ENCODE measurements at places on chromosomes 2 and 18.

GRCh38 chr18:75782204-75782603 lies 354.7 kb upstream of the SMIM21 start:
- DNase-seq, result no peak

- DNase-seq, result no peak
Observed at GRCh38 chr2:151388011-151388410, 21.7 kb upstream of the RIF1 start.

DNA sequence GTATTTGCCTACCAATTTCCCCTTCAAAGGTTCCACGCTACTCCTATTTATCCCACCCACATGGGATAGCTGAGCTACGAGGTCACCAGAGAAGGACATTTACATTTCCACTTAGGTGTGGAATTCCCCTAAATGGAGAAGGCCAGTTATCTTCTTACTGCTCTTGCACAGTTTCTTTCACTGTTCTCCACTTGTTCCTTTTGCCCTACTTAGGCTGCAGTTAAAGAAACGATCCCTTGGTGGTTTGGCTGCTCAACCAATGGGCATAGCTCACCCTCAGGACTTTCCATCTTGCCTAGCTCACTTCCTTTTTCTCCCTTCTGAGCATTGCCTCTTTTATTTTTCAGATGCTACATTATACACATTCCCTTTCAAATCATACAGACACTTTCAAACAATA lies 11.2 kb upstream of the NABP1 start:
- DNase-seq, result no peak

DNA sequence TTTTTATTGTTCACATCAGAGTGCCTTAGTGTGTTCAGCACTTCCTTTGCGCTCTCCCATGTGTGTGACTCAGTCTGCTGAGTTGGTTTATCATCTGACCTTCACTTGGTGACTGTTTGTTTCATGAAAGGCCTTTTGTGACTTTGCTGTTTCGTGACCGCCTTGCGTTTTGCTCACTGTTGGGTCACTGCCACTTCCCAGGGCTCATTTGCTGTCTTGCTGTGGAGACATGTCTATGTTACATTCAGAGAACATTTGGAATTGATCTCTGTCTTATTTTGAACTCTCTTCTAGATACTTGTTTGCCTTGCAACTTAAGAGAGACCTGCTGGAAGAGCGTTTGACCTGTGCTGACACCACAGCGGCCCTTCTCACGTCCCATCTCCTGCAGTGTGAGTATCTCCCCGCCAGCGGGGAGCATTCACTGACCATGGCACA lies 54.7 kb downstream of the FARP2 start:
- DNase-seq, result no peak

- no peak for DNase-seq
Observed at GRCh38 chr2:67124531-67124930, 272.6 kb upstream of the ETAA1 start.

DNA sequence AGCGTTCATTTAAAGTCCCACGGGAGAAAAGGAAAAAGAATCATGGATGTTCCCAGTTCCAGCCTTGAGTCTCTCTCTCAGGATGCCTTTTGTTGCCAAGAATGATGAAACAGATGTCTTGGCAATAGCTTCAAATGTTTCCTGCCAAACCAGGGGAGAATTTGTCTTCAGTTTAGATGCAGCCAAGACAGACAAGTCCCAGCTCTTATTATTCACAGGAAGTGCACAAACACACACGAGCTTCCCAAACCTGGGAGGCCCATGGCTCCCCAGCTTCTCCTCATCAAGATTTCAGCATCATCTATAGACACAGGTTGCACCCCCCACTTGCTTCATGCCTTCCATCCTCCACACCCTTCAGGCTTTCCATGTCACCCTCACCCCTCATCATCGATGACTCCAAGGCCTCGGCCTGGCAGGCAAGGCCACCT lies 45.9 kb downstream of the HS1BP3 start:
- DNase-seq, result no peak

DNA sequence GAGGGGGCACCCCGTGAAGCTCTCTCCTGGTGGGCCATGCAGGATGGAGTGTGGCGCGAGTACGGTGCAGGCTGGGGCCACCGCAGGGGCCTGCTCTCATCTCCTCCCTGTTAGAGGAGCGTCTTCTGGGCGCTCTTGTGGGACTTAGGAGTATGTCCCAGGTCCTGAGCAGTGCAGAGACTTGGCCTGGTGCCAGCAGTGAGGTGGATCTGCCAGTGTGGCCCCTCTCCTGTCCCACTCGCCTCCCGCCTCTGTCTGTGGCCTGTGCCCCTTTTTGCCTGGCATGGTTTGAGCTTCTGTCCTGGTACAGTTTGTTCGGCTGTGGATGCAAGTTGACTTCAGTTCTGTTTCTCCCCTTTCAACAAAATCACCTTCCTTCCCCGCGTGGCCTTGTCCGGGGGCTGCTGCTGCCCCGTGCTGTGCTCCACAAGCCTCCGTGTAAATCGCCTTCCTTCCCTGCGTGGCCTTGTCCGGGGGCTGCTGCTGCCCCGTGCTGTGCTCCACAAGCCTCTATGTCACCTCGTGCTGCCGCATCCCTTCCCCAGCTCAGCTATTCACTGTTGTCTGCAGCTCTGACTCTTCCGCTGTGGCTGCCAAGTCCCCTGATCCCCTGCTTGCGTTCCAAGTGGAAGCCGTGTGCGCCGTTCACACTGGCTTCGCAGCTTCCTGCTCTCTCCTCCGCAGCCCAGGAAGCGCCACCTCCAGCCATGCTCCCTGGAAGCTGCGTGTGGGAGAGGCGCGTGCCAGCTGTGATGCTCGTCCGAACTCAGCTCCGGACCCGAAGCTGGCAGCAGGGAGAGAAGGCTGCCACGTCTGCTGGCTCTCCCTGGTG lies 13.7 kb downstream of the LDLRAD4 start:
- no peak for DNase-seq

DNA sequence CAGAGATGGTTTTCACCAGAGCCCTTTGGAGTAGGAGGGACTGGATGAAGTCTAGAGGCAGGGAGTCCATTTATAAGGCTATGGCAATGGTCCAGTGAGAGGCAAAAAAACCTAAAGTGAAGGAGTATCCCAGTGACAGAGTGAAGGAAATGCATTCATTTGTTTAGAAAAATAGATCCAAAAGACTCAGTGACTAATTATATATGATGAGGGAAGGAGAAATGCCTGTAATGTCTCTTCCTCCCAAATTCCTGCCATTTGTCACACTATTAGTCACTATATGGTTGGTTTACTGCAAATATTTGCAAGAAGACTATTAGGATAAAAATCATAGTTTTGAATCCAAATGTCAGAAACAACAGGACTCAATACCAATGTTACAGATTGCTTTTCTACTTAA lies 104.2 kb downstream of the ZNF521 start:
- no peak for DNase-seq

DNA sequence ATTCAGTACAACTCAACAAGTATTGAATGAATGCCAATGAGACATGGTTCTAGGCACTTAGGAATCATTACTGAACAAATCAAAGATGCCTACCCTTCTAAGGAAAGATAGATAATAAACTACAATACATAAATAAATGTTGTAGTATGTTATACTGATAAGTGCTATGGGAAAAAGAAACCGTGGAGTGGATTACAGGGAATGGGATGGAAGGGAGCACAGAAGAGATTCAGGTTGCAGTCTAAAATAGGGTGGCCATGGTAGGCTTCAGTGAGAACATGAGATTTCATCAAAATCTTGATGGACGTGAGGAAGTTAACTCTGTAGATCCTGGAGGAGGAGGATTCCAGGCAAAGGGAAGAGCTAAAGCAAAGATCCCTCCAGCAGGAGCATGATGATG lies 17.9 kb upstream of the CREB1 start:
- no peak for DNase-seq

DNA sequence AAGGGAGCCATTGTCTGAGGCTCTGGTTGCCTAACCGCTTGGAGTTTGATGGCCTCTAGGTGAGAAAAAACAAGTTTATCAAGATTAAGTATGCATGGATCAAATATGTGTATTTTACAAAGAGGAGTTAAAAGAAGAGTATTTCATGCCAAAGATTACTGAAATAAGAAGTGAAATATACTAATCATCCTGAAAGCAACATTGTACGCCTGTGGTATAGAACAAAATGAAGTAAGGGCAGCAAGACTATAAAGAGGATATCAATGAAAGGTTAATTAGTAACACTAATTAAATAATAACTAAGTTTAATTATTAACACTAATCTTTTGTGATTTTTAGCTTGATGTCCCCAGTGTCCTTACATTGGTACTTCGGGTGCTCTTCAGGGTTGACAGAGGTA lies 276.7 kb downstream of the CALCRL start:
- DNase-seq, result no peak

GRCh38 chr2:162153608-162154224 lies 1.7 kb upstream of the GCG start:
- DNase-seq, result peak; percentile 33

GRCh38 chr18:28175930-28176697 lies 816 bp downstream of the CDH2 start:
- DNase-seq, result no peak

DNA sequence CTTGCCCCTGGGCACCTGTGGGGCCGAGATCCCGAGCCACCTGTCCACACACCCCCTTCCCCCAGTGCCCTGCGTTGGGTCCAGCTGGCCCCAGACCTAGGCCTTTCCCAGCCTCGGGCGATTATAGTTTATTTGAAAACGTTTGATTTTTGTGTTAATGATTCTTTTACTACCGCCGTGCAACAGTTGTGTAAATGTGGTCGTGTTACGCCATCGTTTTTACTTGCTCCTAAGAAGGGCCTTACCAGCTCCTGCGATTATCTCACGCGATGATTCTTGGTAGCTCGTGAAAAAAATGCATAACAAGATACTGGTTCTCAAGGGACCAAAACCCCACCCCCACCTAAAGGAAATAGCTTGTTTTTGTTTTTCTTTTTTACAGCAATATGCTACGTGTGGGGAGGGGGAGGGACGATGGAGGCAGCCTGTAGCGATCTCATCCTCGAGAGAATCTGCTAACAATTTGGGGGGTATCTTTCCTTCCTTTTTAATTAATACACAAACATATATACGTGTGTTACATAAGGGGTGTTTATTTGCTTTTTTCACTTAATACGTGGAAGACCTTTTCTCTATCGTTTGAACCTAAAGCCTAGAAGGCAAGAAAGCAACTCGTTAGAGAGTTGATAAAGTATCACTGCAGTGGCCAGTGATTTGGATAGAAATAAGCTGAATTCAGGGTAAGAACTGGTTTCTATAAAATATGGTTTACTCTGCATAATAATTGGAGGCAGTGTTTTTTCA lies 1.0 kb downstream of the ZDBF2 start:
- DNase-seq, result peak; percentile 34

GRCh38 chr2:42105330-42106256 lies 57.8 kb downstream of the PKDCC start:
- DNase-seq, result peak; percentile 69

DNA sequence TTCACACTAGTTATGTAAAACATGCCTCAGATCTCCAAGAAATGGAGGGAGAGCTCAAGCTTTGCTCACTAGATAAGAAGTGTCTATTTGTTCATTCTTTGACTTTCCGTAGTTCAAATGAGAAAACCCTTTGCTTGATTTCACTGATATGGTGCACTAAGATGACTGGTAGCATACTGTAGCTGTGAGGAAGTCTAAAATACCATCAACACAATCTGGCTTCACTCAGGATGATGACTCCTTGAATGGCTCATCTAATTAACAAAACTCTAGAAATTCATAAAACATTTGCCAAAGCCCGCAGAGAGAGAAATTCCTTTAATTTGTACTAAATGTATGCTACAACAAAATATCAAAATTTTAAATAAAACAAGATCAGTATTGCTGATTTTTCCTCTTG lies 152.8 kb upstream of the STK17B start:
- DNase-seq, result no peak

- DNase-seq, result no peak
Observed at GRCh38 chr2:183542606-183543005, 418.4 kb downstream of the NUP35 start.

- DNase-seq, result no peak
Observed at GRCh38 chr2:126777620-126777978, 121.1 kb upstream of the TEX51 start.

- no peak for DNase-seq
Observed at GRCh38 chr2:173523497-173523896, 168.8 kb downstream of the CDCA7 start.

GRCh38 chr18:70649683-70650082 lies 360.8 kb downstream of the SOCS6 start:
- DNase-seq, result no peak

- no peak for DNase-seq
Observed at GRCh38 chr2:26290001-26290400, 45.3 kb downstream of the HADHB start.

- DNase-seq, result peak; percentile 77
Observed at GRCh38 chr2:73268830-73269685, 15.2 kb downstream of the FBXO41 start.

GRCh38 chr2:121582272-121582671 lies 51.6 kb downstream of the RNU4ATAC start:
- DNase-seq, result no peak

GRCh38 chr2:36693825-36694224 lies 2.7 kb upstream of the VIT start:
- DNase-seq, result no peak

DNA sequence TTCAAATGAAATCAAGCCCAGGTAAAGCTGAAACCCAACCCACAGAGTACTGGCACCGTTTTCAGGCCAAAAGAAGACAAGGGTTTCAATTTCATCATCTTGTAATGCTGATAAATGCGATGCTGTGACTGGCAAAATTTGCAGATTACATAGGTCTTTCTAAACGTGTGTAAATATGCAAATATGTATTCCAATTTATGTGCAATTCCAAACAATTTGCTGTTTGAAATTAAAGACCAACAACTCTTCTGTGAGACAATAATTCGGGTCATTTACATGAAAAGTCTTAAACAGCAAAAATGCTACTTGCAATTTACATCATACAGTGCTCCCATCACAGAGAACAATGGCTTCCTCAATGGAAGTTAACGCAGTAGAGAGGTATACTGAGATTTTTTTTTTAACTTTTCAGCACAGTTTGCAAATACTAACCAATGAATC lies 2.8 kb upstream of the ZNF532 start:
- DNase-seq, result no peak

GRCh38 chr2:101473911-101474701 lies 806 bp downstream of the RFX8 start:
- DNase-seq, result peak; percentile 13

DNA sequence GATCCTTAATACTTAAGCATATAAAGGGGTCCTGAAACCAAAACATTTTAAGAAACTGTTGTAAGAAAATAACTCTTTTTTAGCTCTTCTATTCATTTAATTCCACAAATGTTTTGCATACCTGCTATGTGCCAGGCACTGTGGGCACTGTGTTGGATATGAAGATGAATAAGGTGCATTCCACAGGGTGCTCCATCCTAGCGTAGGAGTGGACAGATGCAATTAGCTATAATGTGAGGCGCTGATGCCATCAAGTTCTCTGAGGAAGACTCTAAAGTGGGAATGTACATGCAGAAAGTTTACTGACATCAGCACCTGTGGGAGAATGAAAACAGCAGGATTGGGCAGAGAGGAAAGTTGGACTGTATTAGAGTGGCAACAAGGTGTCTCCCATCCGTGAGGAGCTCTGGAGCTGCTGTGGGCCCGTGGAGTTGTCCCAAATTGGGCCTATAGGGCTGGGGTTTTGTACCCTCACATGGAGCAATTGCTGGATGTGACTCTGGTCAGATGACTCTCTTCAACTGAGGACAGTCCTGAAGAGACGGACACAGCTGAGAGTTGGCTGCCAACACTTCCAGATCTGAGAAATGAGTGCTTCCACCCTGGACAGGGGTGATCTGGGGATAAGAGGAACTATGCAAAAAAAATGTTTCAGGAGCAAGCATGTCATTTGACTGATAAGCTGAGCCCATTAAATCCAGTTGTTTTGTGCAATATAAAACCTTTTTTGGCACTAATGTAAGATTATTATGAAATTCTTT lies 22.3 kb downstream of the CD8A start:
- no peak for DNase-seq

GRCh38 chr18:62898359-62898758 lies 183.0 kb downstream of the PHLPP1 start:
- DNase-seq, result no peak

GRCh38 chr18:35590935-35591334 lies 9.4 kb downstream of the GALNT1 start:
- no peak for DNase-seq
